ENCODE measurements at places on chromosomes 5 and 9.
A peak's percentile ranks its signal among the peaks of the same experiment; 100 is the strongest.

DNA sequence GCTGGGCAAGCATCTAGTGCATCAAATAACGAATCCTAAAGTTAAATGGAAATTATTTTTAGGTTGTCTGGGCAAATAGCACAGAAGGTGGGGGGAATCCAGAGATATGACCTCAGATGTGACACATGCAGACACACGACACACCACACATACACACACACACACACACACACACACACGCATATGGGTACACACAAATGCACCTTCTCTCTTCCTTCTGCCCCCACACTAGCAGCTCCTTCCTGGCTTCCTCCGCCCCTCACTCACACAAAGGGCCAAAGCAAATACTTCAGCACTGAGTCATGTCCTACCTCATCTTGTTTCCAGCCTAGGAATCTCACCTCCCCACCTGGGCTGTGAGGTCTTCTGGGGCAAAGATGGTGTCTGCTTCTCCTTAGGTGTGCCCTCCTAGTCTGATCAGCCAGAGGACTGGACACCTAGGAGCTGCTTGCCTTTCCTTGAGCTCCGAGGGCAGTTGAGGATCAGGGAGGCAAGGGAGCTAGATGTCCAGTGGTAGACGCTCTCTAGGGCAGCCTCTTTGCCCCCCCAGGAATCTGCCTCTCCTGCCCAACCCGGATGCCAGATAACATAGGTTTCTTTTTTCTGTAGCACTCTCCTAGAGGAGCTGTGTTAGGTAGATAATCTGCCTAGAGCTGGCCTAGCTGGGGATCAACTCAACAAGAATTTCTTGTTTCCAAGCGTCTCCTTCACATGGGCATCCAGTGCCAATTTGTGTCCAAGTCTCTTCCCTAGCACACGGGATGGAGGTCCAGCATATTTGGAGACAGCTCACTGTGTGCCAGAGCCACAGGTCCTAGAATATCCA lies 14.3 kb upstream of the JADE2 start:
- DNase-seq = no peak

DNA sequence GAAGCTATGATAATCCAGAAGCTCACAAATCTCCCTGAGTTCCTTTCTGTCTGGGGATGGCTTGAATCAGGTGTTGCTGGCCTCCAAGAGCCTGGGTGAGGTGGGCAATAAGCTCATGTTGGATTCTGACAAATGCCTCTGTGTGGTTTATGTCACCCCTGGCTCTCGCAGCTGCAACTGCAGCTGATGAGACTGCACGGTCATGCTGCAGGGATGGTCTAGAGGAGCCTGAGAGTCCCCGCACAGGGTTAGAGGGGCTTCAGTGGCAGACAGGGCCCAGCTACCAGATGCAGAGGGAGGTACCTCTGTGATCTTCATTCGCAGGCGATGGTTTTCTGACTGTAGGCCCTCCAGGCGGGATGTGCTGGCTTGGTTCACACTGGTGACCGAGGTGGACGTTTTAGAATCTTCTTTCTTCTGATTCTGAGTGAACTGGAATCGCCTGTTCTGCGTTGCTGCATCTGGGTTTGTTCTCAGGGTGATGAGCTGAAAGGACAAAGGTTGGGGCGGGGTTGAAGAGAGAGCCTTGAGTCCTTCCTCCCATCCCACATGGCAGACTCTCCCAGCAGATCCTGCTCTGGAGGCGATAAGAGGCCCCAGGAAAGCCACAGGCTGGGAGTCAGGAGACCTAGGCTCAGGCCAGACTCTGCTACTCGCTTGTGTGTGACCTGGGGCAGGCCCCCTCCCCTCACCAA lies 47.6 kb upstream of the TBC1D2 start:
- no peak for DNase-seq

DNA sequence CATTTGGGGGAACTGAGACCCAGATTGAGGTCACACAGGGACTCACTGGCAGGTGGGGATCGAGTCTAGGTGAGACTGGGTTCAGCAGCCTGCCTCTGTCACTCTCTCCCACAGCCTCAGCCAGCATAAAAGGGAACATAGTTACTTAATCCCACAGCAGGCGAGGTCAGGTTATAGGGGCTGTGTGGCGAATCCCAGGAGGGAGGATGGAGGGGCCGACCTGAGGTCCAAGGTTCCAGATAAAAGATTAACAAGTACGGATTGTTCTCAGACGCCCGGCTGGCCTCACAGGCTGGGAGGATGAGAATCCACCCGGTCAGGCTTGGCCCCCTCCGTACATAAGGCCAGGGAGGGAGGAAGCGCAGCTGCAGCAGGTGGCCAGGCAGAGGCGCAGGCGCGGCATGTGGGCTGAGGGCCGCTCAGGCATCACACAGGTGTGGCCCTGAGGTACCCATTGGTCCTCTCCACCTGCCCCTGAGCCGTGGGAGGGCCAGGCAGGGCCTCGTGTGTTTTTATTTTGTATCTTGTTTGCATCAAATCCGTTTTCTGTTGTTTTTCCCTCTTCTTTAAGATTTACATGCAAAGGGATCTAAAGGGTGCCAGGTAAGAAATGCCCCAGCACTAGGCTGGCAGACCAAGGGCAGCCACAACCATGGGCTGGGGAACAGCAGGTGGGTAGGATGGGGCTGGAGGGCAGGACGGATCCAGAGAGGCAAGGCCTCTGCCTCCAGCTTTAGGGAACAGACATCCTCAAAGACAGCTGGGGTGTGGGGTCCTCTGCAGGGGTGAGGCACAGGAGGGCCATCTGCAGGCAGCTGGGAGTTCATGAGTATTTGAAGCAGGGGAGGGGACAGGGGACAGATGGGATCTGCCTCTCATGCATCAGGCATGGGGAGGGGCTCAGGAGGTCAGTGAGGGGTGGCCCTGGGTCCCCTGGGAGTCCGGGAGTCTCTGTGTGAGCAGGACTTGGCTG lies 3.6 kb downstream of the SUSD3 start:
- DNase-seq = no peak

- no peak for DNase-seq
Observed at GRCh38 chr5:179143446-179143845, 83.3 kb downstream of the ZNF354C start.

- DNase-seq = peak; percentile 43
Observed at GRCh38 chr9:137445275-137445807, 4.2 kb upstream of the ENTPD8 start.

DNA sequence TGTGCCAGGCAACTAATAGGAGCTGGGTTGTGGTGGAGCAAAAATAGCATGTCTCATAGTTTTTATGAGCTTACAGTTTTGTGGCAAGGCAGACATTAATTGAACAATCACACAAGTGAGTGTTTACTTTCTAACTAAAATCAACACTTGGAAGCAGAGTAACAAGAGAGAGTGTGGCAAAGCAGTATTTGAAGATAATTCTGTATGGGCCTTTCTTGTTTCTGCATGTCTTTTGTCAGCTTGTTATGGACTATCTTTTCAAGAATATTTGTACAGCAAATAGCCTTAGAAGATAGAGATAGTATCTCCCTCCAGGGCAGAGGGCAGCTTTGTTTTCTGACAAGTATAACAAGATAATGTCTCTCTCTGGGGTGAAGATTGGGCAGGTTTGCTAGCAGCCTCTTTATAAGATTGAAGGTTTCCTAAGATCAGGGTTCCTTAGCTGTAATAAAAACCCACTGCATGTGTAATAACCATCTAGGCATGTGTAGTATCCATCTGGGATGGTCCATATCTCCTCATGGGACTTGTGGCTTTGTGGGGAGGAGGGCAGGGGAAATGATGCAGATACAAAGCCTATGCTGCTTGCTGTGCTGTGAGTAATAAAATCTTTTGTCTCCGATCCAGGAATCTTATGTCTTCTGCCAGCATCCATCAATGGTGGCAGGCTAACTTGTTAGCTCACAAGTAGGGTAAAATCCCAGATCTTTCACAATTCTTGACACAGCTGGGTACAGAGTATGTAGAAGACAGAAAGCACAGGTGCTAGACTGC lies 479.9 kb downstream of the KDM4C start:
- no peak for DNase-seq

DNA sequence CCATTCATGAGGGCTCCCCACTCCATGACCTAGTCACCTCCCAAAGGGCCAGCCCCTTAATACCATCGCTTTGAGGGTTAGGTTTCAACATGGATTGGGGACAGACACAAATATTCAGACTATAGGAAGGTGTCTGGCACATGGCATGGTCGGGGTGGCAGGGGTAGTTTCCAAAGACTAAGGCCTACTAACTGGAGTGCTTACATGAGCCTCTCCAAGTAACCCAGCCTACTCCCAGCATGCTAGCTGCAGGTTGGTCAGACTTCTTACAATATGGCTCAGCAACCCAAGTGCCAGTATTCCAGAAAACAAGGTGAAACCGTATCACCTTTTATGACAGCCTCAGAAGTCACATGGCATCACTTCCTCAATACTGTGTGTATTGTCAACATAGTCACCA lies 19.9 kb upstream of the OTULINL start:
- DNase-seq = no peak

GRCh38 chr9:35162605-35163315 lies 951 bp downstream of the UNC13B start:
- no peak for DNase-seq

DNA sequence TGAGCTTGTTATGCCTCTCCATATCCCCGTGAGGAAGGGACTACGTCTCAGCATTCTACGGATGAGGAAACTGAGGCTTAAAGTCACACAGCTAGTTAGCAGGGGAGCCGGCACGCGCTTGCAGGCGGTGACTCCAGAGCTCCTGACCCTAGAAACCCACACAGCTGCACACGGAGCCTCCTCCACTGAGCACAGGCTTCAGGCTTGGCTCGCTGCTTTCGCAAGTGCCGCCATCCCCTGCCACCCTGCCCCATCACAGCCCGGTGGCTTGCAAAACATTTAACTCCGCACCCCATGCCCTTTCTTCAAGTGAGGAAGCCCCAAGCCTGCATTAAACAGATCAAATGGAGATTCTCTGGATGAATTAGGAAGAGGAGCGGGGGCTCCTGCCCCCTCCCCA lies 138.3 kb downstream of the HSD17B3 start:
- no peak for DNase-seq

DNA sequence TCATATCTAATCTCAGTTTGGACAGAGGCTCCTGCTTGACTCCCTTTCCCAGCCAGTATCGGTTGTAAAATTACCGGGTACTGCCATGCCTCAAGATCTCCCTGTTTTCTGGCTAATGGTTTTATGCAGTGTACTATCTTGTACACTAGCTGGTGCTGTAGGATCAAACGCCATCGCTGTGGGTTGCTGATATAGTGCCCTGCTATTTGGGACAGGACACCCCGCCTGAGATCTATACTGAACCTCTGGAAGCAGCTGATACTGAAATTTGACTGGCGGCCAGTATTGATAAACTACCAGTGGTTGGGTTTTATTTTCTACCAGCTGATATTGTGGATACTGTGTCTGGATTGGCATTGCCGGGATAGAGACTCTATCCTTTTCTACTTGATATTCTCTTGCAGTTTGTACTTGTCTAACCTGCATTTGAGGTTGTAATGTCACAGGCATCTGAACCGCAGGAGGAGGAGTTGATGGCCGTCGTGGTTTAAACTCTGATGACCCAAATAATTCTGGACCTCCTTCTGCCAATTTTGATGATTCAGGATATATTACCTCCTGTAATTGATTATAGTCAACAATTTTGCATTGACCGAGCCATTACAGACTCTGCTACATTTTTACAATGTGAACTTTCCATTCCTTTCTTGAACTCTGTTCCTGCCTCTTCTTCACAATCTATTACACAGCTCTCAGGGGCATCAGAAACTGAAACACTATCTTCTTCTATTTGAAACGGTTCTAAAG lies 112.5 kb upstream of the LARP1 start:
- DNase-seq = no peak

Data from nucleus accumbens (tissue), 56 donors.